Upper lobe of left lung (tissue), 6 donors: ENCODE measurements at places on chromosomes 6 and 20. TPM values are rescaled to one million over a fixed set of nuclear protein-coding genes. Genes with fewer than 3 reads are reported as not detected.

TDRD6 gene
- total RNA-seq, result 1.1 TPM

SPATS1 gene
- not detected for total RNA-seq

GDAP1L1 gene
- total RNA-seq, result not detected

GRCh38 chr6:69868961-69869360 is 2.6 kb downstream of the COL19A1 start:
- no peak overlapping the region for H3K27ac ChIP-seq

- H3K4me1 ChIP-seq, result peaks cover 10% of the 10 kb centered on the region
- H3K27me3 ChIP-seq, result no peaks in the 10 kb centered on the region
- H3K4me3 ChIP-seq, result no peak overlapping the region
- H3K27ac ChIP-seq, result no peak overlapping the region
Measured at GRCh38 chr6:148455674-148456558, 113.3 kb downstream of the SASH1 start.

DNA sequence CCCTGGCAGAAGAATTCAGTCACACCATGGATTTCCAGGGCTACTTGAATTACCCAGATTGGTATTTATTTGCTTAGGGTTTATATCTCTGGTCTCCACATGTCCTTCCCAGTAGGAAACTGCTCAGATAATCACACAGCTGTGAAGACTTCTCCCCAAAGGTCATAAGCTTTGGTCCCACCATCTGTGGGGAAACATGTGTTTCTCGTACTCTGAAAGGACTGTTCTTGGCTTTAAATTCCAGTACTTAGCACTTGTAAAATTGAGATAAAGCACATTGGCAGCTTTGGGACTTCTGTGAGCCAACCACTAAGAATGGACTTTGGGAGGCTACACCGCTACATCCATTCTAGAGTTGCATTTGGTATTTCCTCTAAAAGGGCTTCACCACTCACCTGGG is 205.3 kb upstream of the FOXA2 start:
- no peak overlapping the region for H3K4me3 ChIP-seq
- H3K27ac ChIP-seq, result no peak overlapping the region
- no peak for DNase-seq

DNA sequence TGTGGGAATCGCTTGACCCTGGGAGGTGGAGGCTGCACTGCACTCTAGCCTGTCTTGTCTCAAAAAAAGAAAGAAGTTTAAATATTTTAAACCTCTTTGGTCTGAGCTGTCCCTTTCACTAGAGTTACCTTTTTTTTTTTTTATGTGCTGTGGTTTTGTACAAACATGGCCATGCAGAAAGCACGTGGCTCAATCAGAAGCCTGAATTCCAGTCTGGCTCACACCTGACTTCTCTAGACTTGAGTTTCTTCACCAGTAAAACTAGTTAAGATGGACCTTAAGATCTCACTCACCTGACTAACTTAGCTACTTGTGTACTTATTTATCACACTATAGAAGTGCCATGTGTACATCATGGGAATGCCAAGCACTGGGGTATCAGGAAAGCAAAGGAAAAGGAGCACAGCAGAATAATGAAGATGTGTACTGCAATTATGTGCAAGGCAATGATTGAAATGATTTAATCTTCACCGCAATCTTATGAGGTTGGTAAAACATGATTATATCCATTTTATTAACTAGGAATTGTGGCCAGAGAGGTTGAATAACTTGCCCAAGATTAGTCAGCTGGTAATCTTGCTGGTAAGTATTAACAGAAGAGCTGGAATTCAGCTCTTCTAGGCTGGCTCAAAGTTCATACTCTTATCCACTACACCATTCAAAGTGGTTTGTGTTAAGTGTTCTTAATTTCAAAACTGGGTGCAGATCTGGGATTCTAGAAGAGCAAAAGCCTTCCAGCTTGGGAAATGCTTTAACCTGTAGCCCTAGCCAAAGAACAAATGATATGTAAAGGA is 10.7 kb downstream of the HMGN3 start:
- H3K4me1 ChIP-seq, result no peaks in the 10 kb centered on the region
- H3K4me3 ChIP-seq, result no peak overlapping the region
- H3K27ac ChIP-seq, result no peak overlapping the region

- H3K4me1 ChIP-seq, result peaks cover 16% of the 10 kb centered on the region
- no peak overlapping the region for H3K4me3 ChIP-seq
- no peak for DNase-seq
- H3K27ac ChIP-seq, result no peak overlapping the region
- H3K27me3 ChIP-seq, result no peaks in the 10 kb centered on the region
- H3K36me3 ChIP-seq, result no peaks in the 10 kb centered on the region
Measured at GRCh38 chr20:50070361-50070760, 42.6 kb downstream of the UBE2V1 start.

DNA sequence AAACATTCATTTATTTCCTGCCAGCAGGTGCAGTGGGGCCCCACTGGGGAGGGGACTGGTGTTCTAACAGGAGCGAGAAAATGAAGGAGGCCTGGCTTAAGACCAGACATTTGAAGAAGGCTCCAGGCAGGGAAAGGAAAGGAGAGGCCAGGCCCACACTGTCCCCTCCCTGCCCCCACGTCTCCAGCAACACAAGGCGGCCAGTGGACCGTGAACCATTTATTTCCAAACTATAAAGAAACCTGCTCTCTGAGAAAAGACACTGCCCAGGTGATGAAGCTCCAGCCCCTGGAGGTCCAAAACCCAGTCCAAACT is 41.4 kb upstream of the CDH22 start:
- H3K4me3 ChIP-seq, result no peak overlapping the region
- H3K27ac ChIP-seq, result no peak overlapping the region
- no peaks in the 10 kb centered on the region for H3K27me3 ChIP-seq
- no peak for DNase-seq
